Activated CD4-positive, alpha-beta T cell treated with anti-CD3 and anti-CD28 coated beads, Interleukin-2, amount 50 U/mL, for 16 hours (primary cell): ENCODE measurements at places on chromosomes 2 and 18.

- DNase-seq: no peak
Observed at GRCh38 chr2:170524828-170525565, 190.1 kb upstream of the SP5 start.

DNA sequence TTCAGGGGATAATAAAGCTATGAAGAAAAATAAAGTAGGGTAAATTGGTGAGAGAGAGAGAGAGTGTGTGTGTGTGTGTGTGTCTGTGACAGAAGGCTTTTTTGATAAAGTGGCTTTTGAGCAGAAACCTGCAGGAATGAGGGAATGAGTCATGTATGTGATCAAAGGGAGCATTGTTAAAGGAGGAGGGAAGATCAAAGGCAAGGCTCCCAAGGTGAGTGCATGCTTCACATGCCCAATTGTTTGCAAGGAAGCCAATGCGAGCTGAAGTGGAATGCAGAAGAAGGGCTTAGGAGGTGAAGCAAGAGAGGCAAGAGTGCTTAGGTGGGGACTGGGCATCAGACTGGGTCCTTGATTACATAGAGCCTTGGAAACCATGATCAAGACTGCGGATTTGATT lies 96.8 kb downstream of the DNAH6 start:
- no peak for DNase-seq

DNA sequence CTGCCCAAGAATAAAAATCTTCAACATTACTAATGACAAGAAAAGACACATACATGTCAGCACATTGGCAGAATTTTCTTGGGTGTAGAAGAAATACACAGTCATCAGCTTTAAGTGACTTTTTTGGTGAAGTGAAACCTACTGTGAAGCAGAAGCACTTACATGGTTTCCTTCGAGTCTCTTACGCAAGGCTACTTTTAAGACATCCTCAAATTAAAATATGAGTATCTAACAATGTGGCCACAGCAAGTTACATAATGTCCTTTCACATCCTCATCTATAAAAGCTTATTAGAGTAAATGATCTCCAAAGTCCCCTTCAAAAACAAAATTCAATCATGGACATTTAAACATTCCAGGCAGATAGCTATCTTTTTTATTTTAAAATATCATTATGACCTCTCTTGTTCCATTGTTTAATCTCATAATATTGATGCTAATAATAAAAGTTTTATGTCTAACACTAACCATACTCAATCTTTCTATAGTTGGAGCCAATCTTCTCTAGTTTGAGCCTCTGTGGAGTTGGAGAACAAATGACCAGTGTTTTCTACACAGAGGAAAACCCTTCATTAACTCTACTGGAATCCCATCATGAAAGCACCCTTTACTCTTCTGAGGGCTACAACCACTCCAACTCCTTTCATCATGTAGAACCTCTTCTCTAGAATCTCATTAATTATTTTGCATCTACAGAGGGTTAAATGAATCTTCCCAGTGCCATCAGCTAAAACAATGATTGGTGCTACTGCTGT lies 182.2 kb upstream of the ZFP36L2 start:
- no peak for DNase-seq

DNA sequence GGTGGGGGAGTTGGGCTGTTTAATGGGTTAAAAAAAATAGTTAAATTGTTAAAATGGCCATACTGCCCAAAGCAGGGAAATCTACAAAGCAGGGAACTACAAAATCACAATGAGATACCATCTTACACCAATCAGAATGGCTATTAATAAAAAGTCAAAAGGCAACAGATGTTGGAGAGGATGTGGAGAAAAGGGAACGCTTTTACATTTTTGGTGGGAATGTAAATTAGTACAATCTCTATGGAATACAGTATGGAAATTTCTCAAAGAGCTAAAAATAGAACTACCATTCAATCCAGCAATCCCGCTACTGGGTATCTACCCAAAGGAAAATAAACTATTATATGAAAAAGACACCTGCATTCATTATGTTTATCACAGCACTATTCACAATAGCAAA lies 27.1 kb downstream of the CLHC1 start:
- no peak for DNase-seq

DNA sequence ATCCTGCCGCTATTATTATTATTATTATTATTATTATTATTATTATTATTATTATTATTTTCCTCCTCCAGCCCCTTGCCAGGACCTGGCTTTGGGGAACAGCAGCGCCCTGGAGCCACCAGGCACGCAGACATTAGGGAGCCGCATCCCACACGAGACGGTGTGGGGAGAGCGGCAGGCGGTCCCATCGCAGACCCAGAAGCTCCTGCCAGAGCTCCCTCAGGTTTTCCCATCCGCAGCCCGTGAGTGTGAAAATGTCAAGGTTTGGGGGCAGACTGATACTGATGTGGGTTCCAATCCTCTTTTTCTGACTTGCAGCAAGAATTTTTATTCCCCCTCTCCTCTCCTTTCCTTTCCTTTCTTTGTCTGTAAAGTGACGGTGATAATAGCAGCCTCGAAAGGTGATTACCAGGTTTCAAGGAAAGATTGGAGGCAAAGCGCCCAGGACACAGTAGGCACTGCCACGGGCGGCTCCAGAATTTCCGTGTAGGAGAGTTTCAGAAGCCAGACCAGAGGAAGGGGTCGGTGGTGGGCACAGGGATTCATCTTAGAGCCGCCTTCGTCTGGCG lies 816 bp downstream of the SCTR start:
- no peak for DNase-seq

- DNase-seq: no peak
Observed at GRCh38 chr2:210956101-210956500, 399.7 kb downstream of the CPS1 start.
